ENCODE measurements at places on chromosomes 2 and 18. TPM values are rescaled to one million over a fixed set of nuclear protein-coding genes. Genes with fewer than 3 reads are reported as not detected.

C1GALT1C1L gene
- total RNA-seq = 2.2 TPM

TCF7L1 gene
- 11.6 TPM for total RNA-seq

LCT gene
- total RNA-seq = 0.04 TPM

GDF7 gene
- total RNA-seq = 0.15 TPM

SP140L gene
- total RNA-seq = 3.0 TPM

VWA3B gene
- 0.12 TPM for total RNA-seq

CCDC141 gene
- total RNA-seq = not detected

C2orf74 gene
- 16.0 TPM for total RNA-seq

USP34 gene
- 57.6 TPM for total RNA-seq

GKN2 gene
- 1.5 TPM for total RNA-seq

RAB6D gene
- 0.02 TPM for total RNA-seq

POMC gene
- not detected for total RNA-seq

APLF gene
- 0.58 TPM for total RNA-seq

TUBA3E gene
- total RNA-seq = 6.3 TPM

OSBPL6 gene
- total RNA-seq = 6.8 TPM

KCNG2 gene
- total RNA-seq = not detected

NEB gene
- 0.35 TPM for total RNA-seq

CCDC74B gene
- 5.1 TPM for total RNA-seq

OXER1 gene
- not detected for total RNA-seq

UBR3 gene
- total RNA-seq = 13.4 TPM

VAMP5 gene
- not detected for total RNA-seq

SPATA3 gene
- not detected for total RNA-seq

DIS3L2 gene
- total RNA-seq = 9.2 TPM

ZNF521 gene
- total RNA-seq = not detected

Measured in A549 treated with dexamethasone at 1 μM for 4 hours (cell line).